ENCODE measurements at places on chromosomes 7 and 10.

DNA sequence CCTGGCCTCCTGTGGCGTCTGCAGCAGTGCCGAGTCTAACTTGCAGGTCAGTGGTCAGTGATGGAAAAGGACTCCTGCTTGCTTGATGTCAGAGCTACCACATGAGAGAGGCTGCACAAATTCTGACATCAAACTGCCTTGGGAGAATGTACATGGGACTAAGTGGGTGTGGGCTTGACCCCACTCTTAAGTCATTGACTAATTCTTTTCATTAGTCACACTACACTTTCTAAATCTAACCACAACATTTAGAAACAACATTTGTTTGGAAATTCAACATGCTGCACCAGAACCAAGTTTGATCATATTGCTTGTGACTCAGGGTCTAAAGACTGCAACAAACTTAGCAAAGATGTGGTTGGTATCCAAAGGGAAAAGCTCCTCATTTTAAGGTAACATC is 24.4 kb upstream of the CDC14C start:
- no peak overlapping the region for H3K27ac ChIP-seq
- no peak for DNase-seq
- no peaks in the 10 kb centered on the region for H3K27me3 ChIP-seq
- no peak overlapping the region for H3K4me3 ChIP-seq
- H3K36me3 ChIP-seq: no peaks in the 10 kb centered on the region

DNA sequence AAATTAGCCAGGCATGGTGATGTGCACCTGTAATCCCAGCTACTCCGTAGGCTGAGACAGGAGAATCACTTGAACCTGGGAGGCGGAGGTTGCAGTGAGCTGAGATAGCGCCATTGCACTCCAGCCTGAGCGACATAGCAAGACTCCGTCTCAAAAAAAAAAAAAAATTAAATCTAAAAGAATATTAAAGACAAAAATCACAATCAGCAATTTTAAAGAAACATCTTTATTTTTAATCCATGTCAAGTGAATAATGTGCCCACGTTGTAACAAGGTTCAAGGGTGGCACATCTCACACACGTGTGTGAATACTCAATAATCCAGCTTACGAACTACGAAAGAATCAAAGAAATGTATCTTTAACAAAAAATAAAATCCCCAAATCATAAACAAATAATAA is 23.0 kb downstream of the SLC37A3 start:
- no peak overlapping the region for H3K4me3 ChIP-seq
- no peaks in the 10 kb centered on the region for H3K27me3 ChIP-seq
- no peak for DNase-seq
- no peak overlapping the region for H3K27ac ChIP-seq
- no peaks in the 10 kb centered on the region for H3K36me3 ChIP-seq

GRCh38 chr10:32982911-32983909 is 25.2 kb upstream of the ITGB1 start:
- H3K27me3 ChIP-seq: no peaks in the 10 kb centered on the region
- DNase-seq: peak; percentile 42
- no peaks in the 10 kb centered on the region for H3K36me3 ChIP-seq
- no peak overlapping the region for H3K4me3 ChIP-seq

DNA sequence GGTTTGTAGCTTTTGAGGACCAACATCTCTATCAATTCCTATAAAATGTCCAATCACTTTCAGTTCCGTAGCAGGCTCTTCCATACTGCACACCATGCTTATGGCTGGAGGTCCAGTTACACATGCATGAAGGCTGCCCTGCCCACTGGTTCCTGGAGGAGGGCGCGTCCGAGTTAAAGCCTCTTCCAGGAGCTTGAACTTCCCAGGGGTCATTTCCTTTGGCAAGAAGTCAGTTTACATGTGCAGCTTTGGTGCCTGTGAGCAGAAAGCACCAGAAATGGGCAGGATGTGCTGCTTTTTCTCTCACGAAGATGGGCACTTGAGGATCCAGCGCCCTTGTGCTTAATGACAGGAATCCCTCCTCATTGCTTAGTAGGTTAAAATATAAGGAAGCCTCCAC is 17.6 kb upstream of the PHYH start:
- H3K36me3 ChIP-seq: peaks cover 23% of the 10 kb centered on the region
- H3K27me3 ChIP-seq: no peaks in the 10 kb centered on the region
- no peak overlapping the region for H3K4me3 ChIP-seq
- DNase-seq: no peak
- H3K4me1 ChIP-seq: no peaks in the 10 kb centered on the region

DNA sequence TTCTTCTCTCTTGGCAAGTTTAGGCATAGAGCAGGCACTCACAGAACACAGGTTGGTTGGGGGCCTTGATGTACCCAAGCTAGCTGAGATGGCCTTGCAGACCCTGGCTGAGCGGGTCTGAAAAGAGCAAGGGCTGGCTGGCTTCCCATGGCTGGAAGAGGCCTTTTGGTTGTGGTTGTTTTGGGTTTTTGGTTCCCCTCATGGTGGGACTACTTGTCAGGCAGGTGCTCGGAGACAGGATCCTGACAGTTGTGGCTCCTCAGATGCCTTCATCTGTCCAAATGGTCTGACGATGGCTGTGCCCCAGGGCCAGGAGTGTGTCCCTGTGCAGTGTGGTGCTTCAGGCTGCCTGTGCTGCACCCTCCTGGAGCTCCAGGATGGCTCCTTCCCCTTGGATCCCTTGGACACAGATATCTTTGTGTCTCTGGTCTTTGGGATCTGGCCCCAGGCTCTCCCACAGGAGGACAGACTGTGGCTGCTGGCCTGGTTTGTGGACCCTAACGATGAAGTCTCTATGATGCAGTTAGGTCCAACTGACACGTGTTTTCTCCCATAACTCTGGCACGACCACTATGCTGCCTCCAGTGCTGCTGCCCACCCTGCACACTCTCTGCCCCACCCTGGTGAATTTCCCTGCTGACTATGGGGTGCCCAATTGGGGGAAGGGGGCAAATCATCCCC is 321.5 kb upstream of the ZNF32 start:
- H3K27me3 ChIP-seq: peaks cover 66% of the 10 kb centered on the region
- H3K36me3 ChIP-seq: no peaks in the 10 kb centered on the region
- H3K27ac ChIP-seq: no peak overlapping the region
- no peak overlapping the region for H3K4me3 ChIP-seq
- H3K4me1 ChIP-seq: peaks cover 10% of the 10 kb centered on the region

DNA sequence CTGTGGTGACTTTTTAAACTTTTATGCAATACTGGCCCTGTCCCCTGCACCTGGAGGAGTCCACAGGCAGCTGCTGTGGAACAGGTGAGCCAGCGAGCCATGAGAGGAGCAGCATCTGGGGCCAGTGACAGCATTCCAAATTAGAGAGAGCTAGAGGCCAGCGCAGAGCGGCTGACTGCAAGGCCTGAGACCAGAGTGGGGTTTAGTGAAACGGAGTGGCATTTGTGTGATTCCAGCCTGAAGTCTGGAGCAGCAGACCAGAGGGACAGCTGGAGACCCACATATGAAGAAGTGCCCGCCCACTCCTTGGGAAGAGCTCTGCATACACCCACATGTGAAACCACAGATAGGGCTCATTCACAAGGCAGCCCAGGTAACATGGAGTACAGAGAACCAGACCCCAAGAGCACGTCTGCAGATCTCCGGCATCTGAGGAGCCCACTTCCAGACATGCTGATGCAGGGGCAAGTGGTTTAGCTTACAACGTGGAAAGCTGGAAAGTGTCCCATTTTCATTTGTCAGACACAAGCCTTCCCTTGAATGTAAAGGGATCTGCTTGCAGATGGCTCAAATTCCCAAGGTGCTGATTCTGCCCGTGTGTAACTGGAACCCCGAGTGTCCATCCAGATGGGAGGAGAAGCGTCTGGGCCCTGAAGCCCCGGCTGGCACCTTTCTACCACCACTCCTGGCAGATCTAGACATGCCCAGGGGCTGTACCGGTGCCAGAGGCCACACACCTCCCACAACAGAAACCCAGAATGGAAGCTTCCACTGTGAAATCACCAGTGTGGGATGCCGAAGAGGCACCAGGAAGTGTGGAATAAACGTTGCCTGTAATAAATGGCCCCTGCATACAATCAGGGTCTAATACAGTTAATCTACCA is 256.0 kb upstream of the TCERG1L start:
- peaks cover 5% of the 10 kb centered on the region for H3K27me3 ChIP-seq
- no peaks in the 10 kb centered on the region for H3K36me3 ChIP-seq
- H3K27ac ChIP-seq: no peak overlapping the region
- DNase-seq: no peak

GRCh38 chr10:50432211-50433009 is 181.1 kb upstream of the ASAH2 start:
- no peaks in the 10 kb centered on the region for H3K27me3 ChIP-seq
- no peak for DNase-seq
- no peak overlapping the region for H3K4me3 ChIP-seq
- H3K36me3 ChIP-seq: no peaks in the 10 kb centered on the region
- no peak overlapping the region for H3K27ac ChIP-seq

- no peaks in the 10 kb centered on the region for H3K4me1 ChIP-seq
- H3K36me3 ChIP-seq: peaks cover 20% of the 10 kb centered on the region
- H3K27ac ChIP-seq: no peak overlapping the region
- DNase-seq: no peak
- H3K27me3 ChIP-seq: no peaks in the 10 kb centered on the region
Measured at GRCh38 chr7:47352394-47352968, 229.4 kb downstream of the TNS3 start.

GRCh38 chr10:75015442-75015841 is 96.0 kb upstream of the SAMD8 start:
- H3K36me3 ChIP-seq: peaks cover 39% of the 10 kb centered on the region
- no peaks in the 10 kb centered on the region for H3K27me3 ChIP-seq
- no peak overlapping the region for H3K27ac ChIP-seq

DNA sequence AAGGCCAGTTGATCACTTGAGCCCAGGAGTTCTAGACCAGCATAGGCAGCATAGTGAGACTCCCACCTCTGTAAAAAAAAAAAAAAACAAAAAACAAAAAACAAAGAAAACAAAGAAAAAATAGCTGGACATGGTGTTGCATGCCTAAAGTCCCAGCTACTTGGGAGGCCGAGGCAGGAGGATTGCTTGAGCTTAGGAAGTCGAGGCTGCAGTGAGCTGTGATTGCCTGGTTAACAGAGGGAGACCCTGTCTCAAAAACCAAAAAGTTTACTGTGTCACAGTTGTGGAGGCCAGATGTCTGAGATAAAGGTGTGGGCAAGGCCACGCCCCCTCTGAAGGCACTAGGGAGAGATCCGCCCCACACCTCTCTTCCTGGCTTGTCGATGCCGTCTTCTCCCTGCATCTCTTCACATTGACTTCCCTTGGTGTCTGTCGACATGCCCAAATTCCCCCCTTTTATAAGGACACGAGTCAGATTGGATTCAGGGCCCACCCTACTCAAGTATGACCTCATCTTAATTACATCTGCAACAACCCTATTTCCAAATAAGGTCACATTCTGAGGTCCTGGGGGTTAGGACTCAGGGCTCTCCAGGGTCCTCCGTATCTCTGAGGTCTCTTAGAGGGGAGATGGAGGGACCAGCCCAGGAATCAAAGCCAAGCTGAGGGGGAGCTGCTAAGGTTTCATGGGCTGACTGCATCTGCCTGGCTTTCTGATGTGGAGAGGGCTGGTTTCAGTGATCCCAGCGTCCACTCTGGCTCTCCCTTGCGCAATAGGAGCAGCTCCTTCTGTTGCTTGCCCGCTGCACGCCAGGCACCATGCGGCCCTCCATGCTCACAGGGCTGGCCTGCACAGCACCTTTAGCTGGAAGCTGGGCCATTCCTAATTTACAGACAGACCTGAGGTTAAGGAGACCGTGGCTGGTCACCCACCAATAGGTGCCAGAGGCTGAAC is 23.1 kb downstream of the AGAP3 start:
- H3K27ac ChIP-seq: no peak overlapping the region
- H3K4me1 ChIP-seq: no peaks in the 10 kb centered on the region
- H3K4me3 ChIP-seq: no peak overlapping the region
- no peak for DNase-seq
- no peaks in the 10 kb centered on the region for H3K36me3 ChIP-seq

GRCh38 chr7:152145853-152146466 is 120.5 kb downstream of the GALNT11 start:
- H3K27ac ChIP-seq: no peak overlapping the region
- peaks cover 83% of the 10 kb centered on the region for H3K36me3 ChIP-seq

GRCh38 chr10:73032536-73032935 is 64.1 kb downstream of the P4HA1 start:
- H3K4me3 ChIP-seq: no peak overlapping the region
- H3K36me3 ChIP-seq: peaks cover 17% of the 10 kb centered on the region
- no peak for DNase-seq
- H3K4me1 ChIP-seq: no peaks in the 10 kb centered on the region
- H3K27me3 ChIP-seq: no peaks in the 10 kb centered on the region
- no peak overlapping the region for H3K27ac ChIP-seq

GRCh38 chr10:23069019-23069815 is 26.2 kb upstream of the MSRB2 start:
- no peak overlapping the region for H3K4me3 ChIP-seq
- H3K4me1 ChIP-seq: no peaks in the 10 kb centered on the region
- no peaks in the 10 kb centered on the region for H3K36me3 ChIP-seq
- H3K27me3 ChIP-seq: no peaks in the 10 kb centered on the region
- H3K27ac ChIP-seq: no peak overlapping the region

GRCh38 chr10:1465418-1465911 is 271.9 kb downstream of the ADARB2 start:
- peaks cover 19% of the 10 kb centered on the region for H3K27me3 ChIP-seq
- H3K4me1 ChIP-seq: no peaks in the 10 kb centered on the region
- H3K36me3 ChIP-seq: no peaks in the 10 kb centered on the region
- DNase-seq: no peak
- no peak overlapping the region for H3K4me3 ChIP-seq
- H3K27ac ChIP-seq: no peak overlapping the region

GRCh38 chr7:91569728-91570457 is 305.7 kb downstream of the FZD1 start:
- no peak overlapping the region for H3K27ac ChIP-seq
- no peaks in the 10 kb centered on the region for H3K4me1 ChIP-seq
- no peaks in the 10 kb centered on the region for H3K27me3 ChIP-seq
- no peak overlapping the region for H3K4me3 ChIP-seq
- DNase-seq: no peak

GRCh38 chr7:134246347-134246746 is 70.4 kb downstream of the SLC35B4 start:
- H3K36me3 ChIP-seq: no peaks in the 10 kb centered on the region
- no peaks in the 10 kb centered on the region for H3K27me3 ChIP-seq
- no peak for DNase-seq
- H3K4me3 ChIP-seq: no peak overlapping the region
- H3K27ac ChIP-seq: no peak overlapping the region

GRCh38 chr10:25112016-25112415 is 62.8 kb upstream of the GPR158 start:
- no peak for DNase-seq
- H3K4me3 ChIP-seq: no peak overlapping the region
- no peaks in the 10 kb centered on the region for H3K36me3 ChIP-seq
- H3K27me3 ChIP-seq: peaks cover 2% of the 10 kb centered on the region

GRCh38 chr10:74078037-74078436 is 72.6 kb downstream of the AP3M1 start:
- H3K4me1 ChIP-seq: peaks cover 32% of the 10 kb centered on the region
- no peak overlapping the region for H3K27ac ChIP-seq

DNA sequence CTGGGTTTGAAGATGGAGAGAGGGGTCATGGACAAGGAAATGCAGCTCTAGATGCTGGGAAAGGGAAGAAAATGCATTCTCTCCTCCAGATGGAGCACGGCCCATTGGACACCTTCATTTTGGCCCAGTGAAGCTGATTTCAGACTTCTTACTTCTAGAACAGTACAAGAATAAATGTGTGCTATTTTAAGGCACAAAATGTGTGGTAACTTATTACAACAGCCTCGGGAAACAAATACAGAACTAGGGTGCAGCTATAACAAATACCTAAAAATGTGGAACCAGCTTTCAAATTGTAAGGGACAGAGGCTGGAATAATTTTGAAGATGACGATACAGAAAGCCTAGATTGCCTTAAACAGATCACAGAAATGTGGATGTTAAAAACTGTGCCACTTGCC is 54.1 kb downstream of the CYTH3 start:
- no peaks in the 10 kb centered on the region for H3K4me1 ChIP-seq
- no peaks in the 10 kb centered on the region for H3K36me3 ChIP-seq
- H3K27ac ChIP-seq: no peak overlapping the region
- DNase-seq: no peak
- H3K4me3 ChIP-seq: no peak overlapping the region

Data from common myeloid progenitor, CD34-positive (primary cell).